ENCODE measurements at places on chromosomes 2 and 18. TPM values are rescaled to one million over a fixed set of nuclear protein-coding genes. Genes with fewer than 3 reads are reported as not detected.

Gene REG3A
- 67.5 TPM for polyA plus RNA-seq

Gene REG3G
- polyA plus RNA-seq = 0.13 TPM

Gene ST8SIA3
- not detected for polyA plus RNA-seq

Gene USP37
- polyA plus RNA-seq = 2.0 TPM

Gene HRH4
- polyA plus RNA-seq = 0.03 TPM

Gene ALK
- not detected for polyA plus RNA-seq

Gene VAMP8
- 23.9 TPM for polyA plus RNA-seq

Gene GALR1
- polyA plus RNA-seq = under 0.01 TPM

Gene ITM2C
- 81.5 TPM for polyA plus RNA-seq

Gene DSC2
- polyA plus RNA-seq = 2.9 TPM

Gene DNAJC5G
- 2.3 TPM for polyA plus RNA-seq

Gene DSEL
- 4.1 TPM for polyA plus RNA-seq

Gene CDH19
- 0.97 TPM for polyA plus RNA-seq

Gene OBSL1
- 243 TPM for polyA plus RNA-seq

Gene LYG2
- polyA plus RNA-seq = not detected

Gene CFAP221
- polyA plus RNA-seq = not detected

All from aorta (tissue), 5 donors.